ENCODE measurements at places on chromosomes 1 and 21.

- DNase-seq, result no peak
These were observed at the start of gene FNDC7 for GRCh38 chr1:108712606-108713150. Gene FNDC7 (plus strand): TSS chr1:108712908. CDS start chr1:108712934, 26 bp downstream.

GRCh38 chr1:23178414-23178813 is 9.8 kb upstream of the LUZP1 start:
- no peak for DNase-seq

DNA sequence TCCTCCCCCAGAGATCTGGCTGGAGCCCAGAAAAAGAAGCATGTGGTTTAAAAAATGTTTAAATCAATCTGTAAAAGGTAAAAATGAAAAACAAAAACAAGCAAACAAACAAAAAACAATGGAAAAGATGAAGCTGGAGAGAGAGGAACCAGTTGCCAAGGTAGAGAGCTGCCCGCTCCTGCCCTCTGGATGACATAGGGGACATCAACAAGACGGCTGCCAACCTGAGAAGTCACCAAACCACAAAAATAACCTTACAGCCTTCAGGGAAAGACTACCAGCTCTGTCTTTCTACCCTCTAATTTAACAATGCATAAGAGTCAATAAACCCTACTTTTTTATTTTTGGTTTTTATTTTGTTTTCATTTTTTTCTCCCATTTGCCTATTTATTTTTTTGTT is 8.5 kb upstream of the IPO9 start:
- no peak for DNase-seq

DNA sequence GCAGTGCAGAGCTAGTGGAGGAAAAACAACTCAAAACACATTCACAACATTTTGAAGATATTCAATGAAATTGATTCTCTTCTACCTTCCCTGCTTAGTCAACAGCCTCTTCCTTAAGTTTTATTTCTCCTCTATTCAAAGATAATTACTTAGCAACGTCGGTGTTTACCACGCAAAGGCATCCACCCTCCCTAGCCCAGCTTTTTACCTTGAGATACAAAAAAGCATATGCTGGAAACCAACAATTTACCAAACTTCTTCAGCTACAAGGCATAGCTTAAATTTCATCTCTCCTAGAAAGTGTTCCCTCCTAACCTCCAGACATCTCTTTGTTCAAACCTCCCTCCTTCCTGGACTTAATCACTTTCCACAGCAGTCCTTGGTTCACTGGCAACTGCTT is 102.8 kb upstream of the SOD1 start:
- DNase-seq, result no peak

DNA sequence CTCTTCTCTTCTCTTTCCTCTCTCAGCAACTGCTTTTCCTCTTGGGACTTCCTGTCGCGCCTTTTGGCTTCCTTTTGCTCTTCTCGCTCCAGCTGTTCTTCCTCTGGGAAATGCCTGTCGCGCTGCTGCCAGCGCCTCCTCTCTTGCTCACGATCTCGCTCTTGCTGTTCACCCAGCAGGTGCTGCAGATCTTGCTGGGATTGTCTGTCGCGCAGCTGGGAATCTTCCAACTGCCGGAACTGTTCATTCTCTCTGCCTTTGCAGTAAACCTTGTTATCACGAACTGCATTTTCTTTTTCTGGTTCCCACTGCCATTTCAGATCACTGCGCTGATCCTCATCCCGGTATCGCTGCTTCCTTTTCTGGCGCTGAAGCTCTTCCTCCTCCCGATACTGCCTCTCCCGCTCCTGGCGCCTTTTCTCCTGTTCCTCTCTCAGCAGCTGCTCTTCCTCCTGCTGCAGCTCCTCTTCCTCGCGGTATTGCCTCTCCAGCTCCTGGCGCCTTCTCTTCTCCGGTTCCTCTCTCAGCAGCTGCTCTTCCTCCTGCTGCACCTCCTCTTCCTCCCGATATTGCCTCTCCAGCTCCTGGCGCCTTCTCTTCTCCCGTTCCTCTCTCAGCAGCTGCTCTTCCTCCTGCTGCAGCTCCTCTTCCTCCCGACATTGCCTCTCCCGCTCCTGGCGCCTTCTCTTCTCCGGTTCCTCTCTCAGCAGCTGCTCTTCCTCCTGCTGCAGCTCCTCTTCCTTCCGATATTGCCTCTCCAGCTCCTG is 5.8 kb downstream of the TCHH start:
- no peak for DNase-seq

All from HT-29 (cell line).